ENCODE measurements at places on chromosomes 16 and 17.

DNA sequence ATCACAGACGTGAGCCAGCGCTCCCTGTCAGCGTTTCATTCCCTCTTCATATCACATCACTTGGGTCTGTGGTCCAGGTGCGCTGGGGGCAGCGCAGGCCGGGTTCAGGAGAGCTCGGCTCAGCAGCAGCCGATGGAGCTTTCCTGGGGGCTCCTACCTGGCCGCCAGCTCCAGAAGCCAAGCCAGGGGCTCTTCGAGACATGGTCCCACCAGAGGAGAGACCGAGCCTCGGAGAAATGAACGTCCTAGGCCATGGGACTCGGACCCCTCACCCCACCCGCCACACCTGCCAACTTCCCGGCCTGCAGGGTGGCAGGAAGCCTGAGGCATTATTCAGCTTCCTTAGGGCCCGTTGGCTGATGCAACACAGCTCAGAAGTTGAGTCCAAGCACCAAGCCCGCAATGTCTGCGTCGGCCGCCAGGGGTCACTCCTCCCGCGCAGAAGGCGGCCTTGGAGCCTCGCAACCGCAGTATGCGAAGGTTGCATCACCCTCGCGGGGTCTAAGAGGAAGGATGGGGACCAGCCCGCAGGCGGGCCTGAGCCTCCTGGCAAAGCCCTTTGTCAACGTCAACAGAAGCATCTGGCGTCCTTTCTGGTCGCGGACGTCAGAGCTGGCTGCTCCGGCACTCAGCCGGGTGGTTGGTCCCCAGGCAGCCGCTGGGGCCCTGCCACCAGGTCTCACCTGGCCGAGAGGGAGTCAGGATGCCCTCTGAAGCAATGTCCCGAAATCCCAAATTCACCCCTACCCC lies 13.2 kb upstream of the KLHDC4 start:
- peak; percentile 93 for DNase-seq

GRCh38 chr17:79223953-79224352 lies 149.3 kb downstream of the ENGASE start:
- no peak for DNase-seq

DNA sequence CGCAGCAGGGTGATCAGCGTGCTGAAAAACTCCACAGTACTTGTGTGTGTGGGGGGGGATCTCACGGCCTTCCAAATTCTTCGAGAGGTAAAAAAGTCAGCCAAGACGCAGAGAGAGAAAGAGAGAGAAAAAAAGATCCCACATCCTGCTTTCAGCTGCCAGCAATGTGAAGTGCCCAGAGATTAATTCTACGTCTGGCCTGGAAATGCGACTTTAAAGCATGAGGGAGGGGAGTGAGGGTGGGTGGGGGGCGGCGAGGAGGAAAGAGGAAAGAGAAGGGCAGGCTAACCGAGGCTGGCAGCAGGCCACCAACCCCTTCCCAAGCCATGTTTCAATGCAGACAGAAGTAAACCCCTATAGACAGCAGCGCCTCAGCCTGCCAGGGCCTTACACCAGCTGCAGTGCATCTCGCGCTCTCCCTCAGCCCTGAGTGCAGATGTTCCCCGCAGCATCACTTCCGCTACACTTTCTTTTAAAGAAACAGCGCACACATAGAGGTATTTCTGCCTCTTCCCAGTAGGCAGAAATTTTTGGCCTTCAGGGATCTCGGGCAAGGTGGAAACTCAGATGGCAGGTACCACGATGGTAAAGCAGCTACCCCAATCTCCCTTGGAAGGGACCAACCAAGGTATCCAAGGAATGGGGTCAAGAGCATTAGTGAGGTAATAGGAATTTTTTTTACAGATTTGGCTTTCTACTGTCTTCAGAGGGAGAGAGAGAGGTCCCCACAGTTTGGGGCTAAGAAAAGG lies 87.8 kb downstream of the SMG6 start:
- DNase-seq = peak; percentile 96

GRCh38 chr17:1034652-1035210 lies 37.8 kb downstream of the TIMM22 start:
- no peak for DNase-seq

GRCh38 chr17:82718986-82719685 lies 2.6 kb downstream of the FN3KRP start:
- no peak for DNase-seq

- no peak for DNase-seq
Observed at GRCh38 chr16:87415441-87415840, 23.3 kb downstream of the MAP1LC3B start.

GRCh38 chr16:19555938-19556771 lies 652 bp downstream of the VPS35L start:
- DNase-seq = peak; percentile 29

DNA sequence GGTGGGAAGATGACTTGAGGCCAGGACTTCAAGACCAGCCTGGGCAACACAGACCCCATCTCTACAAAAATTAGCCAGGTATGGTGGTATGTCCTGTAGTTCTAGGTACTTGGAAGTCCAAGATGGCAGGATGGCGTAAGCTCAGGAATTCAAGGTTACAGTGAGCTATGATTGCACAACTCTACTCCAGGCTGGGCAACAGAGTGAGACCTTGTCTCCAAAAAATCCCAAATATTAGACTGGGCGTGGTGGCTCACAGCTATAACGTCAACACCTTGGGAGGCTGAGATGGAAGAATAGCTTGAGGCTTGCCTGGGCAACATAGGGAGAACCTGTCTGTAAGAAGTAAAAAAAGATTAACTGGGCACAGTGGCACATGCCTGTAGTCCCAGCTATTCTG lies 30.8 kb downstream of the SUZ12 start:
- no peak for DNase-seq

DNA sequence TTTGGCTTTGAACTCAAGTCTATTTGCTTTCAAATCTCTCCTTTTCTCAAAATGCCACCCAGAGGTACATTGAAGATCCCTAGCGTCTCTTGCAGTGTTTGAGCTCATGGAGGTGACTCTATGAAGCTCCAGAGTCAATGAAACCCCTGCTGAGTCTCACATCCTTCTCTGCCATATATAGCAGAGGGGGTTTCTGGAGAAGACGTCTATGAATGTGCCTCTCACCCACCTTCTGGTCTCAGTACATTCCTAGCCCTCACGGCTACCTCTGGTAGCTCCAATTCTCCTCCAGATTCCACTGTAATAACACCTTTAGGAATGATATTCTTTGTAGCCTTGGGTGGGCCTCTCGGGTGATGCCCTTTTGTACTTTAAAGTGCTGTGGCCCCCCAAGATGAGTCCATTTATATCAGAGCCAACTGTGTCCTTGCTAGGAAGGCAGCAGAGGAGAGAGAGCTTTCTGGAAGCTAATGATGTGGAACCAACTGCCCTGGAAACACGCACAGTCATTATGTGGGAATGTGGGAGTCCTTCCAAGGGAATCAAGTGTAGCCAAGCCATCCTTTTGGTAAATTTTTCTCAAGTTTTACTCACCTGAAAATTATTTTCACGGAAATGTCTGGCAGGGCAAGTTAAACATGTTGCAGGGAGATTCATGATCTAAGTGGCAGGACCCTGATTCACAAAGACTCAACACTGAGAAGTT lies 123.4 kb downstream of the ASIC2 start:
- no peak for DNase-seq

- DNase-seq = no peak
Observed at GRCh38 chr16:23207485-23207884, 24.9 kb downstream of the SCNN1G start.

GRCh38 chr16:66706506-66706880 lies 9.9 kb upstream of the CMTM4 start:
- DNase-seq = no peak

- peak; percentile 46 for DNase-seq
Observed at GRCh38 chr17:67689534-67690177, 28.1 kb upstream of the NOL11 start.

GRCh38 chr17:15738066-15738465 lies 6.0 kb downstream of the TBC1D26 start:
- no peak for DNase-seq

- no peak for DNase-seq
Observed at GRCh38 chr17:41567317-41567716, 4.5 kb downstream of the KRT9 start.

GRCh38 chr16:22838681-22839080 lies 24.7 kb downstream of the HS3ST2 start:
- no peak for DNase-seq

- no peak for DNase-seq
Observed at GRCh38 chr16:17538927-17539326, 68.2 kb upstream of the XYLT1 start.

- no peak for DNase-seq
Observed at GRCh38 chr17:57484081-57484666, 227.9 kb downstream of the MSI2 start.

DNA sequence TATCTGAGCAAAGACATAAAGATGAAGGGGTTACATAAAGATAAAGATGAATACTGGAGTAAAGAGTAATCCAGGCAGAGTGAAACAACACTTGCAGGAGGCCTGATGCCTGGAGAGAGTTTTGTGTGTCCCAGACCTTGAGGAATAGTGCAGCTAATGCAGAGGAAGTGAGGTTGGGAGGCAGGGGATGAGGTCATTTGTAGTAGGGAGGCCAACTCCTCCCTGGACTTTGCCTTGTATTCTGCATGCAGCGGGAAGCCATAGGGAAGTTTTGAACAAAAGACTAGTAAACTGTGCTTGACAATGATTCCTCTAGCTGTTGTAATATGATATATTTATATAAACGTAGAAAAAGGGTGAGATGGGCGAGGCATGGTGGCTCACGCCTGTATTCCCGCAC lies 356.6 kb downstream of the KCNJ2 start:
- DNase-seq = no peak

DNA sequence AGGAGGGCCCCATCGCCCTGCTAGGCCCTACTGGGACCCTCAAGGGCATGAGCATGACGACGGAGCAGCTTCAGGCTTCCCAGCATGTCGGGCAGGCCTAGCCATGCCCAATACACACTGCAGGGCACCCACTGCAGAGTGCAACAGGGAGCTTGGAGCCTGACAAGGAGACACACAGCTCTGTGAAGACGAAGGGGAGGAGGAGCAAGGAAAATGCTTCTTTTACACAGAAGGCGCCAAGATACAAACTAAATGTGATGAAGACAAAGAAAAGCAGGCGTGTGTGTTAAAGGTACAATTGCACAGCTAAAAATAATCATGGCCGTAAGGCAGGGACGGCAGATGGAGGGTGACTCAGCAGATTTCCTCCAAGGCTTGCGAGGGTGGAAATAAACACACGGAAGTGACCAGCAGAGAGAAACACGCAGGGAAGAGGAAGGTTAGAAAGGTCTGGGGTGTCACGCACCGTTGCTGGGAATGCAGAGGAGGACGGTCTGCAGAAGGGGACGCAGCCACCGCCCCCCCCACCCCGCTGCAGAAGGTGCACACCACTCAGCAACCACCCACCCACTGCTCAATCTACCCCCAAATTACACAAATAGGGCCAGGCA lies 108.5 kb downstream of the ZNF778 start:
- no peak for DNase-seq

- DNase-seq = peak; percentile 40
Observed at GRCh38 chr17:34382621-34383124, 19.6 kb upstream of the CCL1 start.

GRCh38 chr16:77599793-77600415 lies 122.4 kb upstream of the NUDT7 start:
- no peak for DNase-seq

GRCh38 chr17:6919158-6919557 lies 76.7 kb upstream of the ALOX12 start:
- no peak for DNase-seq

DNA sequence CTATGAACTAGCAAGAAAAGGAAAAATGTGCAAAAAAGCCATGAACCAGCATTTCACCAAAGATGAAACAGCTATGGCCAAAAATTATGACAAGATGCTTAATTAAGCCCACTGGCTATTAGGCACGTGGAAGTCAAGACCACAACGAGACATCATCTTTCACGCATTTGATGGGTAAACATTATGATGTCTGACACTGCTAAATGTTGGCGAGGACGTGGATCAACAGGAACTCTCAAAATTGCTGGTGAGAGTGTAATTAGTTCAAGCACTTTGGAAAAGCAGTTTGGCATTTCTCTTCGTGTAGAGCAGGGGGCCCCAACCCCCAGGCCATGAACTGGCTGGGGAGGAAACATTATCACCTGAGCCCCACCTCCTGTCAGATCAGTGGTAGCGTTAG lies 39.6 kb upstream of the ADGRG1 start:
- DNase-seq = no peak

DNA sequence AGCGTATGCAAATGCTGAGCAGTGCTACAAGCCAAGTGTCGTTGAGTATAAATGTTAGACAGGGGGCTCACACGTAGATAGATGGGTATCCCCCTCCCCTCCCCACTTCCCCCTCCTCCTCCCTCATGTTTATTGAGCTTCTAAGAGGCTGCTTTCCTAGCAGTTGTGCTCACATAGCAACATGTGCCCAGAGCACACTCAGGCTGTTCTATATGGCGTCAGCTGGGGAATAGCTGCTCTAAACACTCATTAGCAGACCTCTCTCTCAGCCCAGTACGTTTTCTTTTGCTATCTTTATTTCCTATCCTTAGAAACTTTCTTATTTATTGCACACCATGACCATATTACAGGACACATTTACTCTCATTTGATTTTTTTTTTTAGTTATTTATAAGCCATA lies 1.8 kb downstream of the KCNJ2 start:
- peak; percentile 25 for DNase-seq

- no peak for DNase-seq
Observed at GRCh38 chr17:73301369-73301768, 10.4 kb downstream of the CDC42EP4 start.

- DNase-seq = no peak
Observed at GRCh38 chr17:42193216-42193968, 902 bp downstream of the GHDC start.

- peak; percentile 81 for DNase-seq
Observed at GRCh38 chr16:30953511-30954124, 3.9 kb upstream of the SETD1A start.

DNA sequence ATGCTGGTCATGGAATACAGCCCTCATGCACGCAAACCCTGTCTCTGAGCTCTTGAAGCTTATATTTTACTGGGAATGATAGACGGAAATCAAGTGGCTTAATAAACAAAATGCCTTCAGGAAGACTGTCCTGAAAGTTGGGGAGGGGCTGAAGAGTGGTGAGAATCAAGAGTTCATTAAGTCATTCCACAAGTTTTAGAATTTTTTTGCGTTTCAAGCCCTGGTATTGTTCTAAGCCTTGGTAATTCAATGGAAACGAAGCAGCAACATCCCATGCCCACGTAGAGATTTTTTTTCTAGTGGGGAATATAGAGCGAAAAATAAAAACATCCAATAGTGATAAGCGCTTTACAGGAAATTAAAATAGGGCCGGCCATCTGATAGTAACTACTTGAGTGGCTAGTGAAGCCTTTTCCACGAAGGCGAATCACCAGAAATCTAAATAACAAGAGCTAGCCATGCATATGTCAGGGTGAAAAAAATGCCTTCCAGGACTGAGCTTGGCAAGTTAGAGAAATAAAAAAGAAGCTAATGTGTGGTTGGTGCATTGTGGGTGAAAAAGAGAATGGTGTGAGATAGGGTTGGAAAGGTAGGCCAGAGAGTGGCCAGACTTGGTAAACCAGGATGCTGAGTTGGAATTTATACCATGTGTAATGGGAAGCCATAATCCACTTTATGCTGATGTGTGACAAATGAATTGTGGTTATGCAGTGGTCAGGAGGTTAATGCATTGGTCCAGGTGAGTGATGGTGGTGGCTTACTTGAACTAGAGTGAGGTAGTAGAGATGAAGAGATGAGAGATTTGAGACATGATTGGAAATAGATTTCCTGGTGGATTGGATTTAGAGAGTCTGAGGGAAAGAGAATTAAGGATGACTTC lies 772 bp downstream of the PFAS start:
- no peak for DNase-seq

All from femur (tissue), 1 donor.